ENCODE measurements at places on chromosomes 7 and 10.

- no peak for DNase-seq
Observed at GRCh38 chr10:51654918-51655317, 44.5 kb downstream of the CSTF2T start.

- no peak for DNase-seq
Observed at GRCh38 chr10:69679736-69680135, 49.7 kb downstream of the FAM241B start.

GRCh38 chr10:76717141-76717540 is 920.5 kb downstream of the KCNMA1 start:
- DNase-seq: no peak

GRCh38 chr7:140358412-140359051 is 39.8 kb downstream of the SLC37A3 start:
- no peak for DNase-seq

- DNase-seq: no peak
Observed at GRCh38 chr10:121774813-121775212, 153.0 kb downstream of the ATE1 start.

DNA sequence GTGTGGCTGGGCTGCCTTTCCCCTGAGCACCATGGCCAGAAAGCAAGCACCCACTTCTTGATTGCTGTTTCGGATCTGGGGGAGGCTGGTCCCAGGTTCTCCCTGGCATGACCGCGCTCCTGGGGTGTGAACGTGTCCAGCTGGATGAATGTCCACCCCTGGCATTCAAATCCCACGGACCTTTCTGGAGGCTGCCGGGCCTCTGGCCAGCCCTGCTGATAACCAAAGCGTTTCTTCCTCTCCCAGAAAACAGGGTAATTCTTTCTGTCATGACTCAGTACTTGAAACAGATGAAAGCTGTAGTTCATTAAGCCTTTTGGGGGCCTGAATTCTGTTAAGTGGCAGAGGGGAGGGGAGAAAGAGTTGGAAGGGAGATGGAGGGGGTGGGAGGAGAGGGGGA is 73.1 kb upstream of the SAMD8 start:
- no peak for DNase-seq

DNA sequence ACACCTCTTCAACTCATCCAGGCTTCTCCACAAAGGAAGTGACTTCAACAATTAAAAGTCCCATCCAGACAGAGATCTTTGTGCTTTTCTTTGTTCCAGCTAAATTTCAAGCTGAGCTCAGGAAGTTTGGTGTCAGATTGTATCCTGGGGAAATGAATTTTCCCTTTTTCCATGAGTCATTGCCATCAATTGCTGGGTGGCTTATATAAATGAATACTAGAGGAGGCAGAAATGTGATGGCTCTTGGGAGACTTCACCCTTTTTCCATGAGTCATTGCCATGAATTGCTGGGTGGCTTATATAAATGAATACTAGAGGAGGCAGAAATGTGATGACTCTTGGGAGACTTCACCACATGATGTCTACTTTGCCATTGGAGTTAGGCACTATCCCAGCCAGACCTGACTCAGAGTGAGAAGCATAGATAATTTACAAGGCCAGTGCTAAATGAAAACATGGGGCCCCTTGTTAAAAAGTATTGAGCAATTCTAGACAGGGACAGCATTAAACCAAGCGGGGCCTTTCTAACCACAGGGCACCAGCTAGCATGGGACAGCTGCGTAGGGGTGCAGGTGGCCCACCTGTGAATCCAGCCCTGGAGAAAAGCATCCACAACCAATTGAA is 339.2 kb upstream of the PODXL start:
- no peak for DNase-seq

GRCh38 chr7:157357129-157358040 is 20.6 kb downstream of the DNAJB6 start:
- no peak for DNase-seq

- DNase-seq: no peak
Observed at GRCh38 chr7:153193144-153193595, 433.6 kb downstream of the ACTR3B start.

GRCh38 chr10:6211341-6211670 is 8.6 kb downstream of the PFKFB3 start:
- no peak for DNase-seq

DNA sequence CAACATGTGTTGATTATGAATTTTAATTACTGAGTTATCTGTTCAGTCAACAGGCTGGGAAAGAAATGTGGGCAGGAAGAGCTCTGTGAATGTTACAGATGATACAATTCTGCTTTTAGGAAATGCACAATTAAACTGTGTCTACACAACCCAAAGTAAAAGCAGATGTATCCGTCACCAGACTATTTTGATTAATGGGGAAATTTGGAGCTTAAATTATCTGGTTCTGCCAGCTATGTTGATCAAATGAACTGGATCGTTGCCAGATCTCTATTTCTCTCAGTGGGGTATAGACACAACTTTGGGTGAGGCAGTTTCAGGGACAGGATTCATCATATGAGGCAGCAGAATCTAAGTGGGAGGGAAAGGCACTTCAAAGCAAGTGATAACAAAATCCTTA is 136.5 kb downstream of the NEUROD6 start:
- DNase-seq: no peak

DNA sequence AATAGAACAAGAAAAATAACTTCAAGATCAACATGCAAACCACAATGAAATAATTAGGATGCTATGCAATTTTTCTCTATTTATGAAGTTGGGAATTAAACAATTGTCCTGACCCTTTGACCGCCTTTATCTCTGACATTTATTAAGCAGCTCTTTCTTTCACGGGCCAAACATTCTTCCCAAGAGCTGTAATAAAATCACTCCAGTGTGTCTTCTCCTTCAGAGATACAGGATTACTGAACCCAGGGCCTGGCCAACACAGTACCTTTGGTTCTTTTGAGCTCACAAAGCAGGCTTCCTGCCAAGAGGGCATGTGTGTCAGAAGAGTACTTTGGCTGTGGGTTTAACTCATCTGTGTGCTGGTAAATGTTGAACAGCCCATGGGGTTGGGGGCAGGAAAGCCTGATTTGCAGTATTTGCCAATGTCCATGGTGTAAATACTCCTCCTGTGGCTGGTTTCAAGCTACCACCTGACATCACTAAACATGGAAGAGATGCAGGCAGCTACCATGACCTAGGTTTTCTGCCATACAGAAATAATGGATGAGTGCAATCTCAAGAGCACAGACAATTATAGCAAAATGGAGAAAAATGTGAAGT is 121.7 kb downstream of the FANK1 start:
- no peak for DNase-seq

GRCh38 chr7:142637240-142637639 is 112.0 kb upstream of the PRSS1 start:
- peak; percentile 40 for DNase-seq

DNA sequence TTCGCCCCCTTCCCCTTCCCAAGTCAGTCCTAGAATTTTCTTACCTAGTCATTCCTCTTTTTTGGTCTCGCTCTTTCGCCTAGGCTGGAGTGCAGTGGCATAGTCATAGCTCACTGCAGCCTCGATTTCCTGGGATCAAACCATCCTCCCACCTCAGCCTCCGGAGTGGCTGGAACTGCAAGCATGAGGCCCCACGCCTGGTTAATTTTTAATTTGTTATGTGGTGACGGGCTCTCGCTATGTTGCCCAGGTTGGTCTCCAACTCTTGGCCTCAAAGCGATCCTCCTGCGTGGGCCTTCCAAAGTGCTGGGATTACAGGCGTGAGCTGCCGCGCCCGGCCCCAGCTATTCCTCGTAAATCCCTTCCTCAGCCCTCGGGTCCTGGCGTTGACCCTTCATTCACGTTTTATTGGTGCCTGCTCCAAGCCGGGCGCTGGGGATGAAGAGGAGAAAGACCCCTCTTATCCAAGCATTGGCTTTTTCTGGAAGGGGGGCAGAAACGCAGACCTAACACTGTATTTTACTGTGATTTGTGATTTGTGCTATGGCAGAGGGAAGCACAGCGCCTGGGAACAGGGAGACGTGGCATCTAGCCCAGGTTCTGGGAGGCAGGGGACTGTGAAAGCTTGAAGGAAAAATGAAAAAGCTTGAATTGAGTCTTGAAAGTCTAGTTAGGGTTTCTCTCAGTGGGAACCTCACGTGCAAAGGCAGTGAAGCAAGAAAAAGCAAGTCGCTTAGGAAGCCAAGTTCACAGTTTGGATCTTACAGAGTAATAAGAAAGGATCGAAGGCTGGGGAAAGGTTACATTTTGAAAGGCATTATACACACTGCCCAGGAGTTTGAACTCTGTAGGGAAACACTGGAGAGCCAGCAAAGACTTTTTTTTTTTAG is 516 bp downstream of the ZNHIT1 start:
- DNase-seq: no peak

- DNase-seq: no peak
Observed at GRCh38 chr10:58660575-58661255, 148.0 kb downstream of the BICC1 start.
